ENCODE measurements at places on chromosomes 11 and 22. TPM values are rescaled to one million over a fixed set of nuclear protein-coding genes. Genes with fewer than 3 reads are reported as not detected.

The SLCO2B1 gene
- 106 TPM for total RNA-seq

The THY1 gene
- 5.6 TPM for total RNA-seq

The NOX4 gene
- total RNA-seq, result 2.9 TPM

The KLHL22 gene
- total RNA-seq, result 19.5 TPM

The RBM14 gene
- total RNA-seq, result 45.2 TPM

The CHRM1 gene
- total RNA-seq, result 0.32 TPM

DNA sequence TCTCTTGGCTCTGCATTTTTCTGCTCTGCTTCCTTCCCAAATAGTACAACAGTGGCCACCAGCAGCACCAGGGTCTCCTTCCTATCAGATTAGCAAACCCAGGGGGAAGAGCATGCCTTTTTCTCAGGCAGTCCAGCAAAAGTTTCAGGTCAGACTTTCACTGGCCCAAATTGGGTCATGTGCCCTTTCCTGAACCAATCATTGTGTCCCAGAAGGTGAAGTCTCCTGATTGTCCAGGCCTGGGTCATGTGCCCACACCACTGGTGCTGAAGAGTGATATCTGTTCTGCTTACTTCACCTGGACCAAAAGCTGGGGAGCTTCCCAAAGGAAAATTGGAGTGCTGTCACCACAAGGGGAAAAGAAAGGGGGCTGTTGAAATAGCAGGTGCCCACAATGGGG lies 64.1 kb upstream of the ALX4 start:
- no peaks in the 10 kb centered on the region for H3K27me3 ChIP-seq
- no peaks in the 10 kb centered on the region for H3K36me3 ChIP-seq
- DNase-seq, result no peak
- no peak overlapping the region for H3K27ac ChIP-seq
- no peak overlapping the region for H3K4me3 ChIP-seq

DNA sequence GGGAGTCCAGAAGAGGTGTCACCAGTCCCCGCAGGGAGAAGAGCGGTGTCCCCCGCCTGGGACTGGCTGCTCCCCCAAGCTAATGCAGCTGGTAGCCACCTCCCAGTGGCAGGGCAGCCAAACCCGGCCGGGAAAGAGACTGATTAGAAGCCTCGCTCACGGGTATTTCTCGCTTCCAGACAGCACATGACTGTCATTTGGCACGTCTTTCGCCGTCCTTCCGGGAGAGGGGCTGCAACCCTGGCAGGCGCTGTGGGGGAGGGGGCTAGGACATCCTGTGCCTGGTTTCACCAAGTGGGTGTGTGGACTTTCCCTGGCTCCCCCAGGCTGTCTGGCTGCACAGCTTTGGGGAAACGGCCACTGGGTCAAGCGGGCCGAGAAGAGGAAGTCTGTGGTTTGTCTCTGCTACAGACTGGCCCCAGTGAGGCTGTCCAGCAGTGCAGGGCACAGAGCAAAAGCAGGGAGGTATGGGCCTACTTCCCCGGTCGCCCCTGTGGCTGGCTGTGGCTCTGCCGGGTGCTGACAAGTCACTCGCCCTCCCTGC lies 3.8 kb downstream of the CD81 start:
- peaks cover 88% of the 10 kb centered on the region for H3K4me1 ChIP-seq
- H3K36me3 ChIP-seq, result no peaks in the 10 kb centered on the region
- peak overlapping the region; percentile 98 for H3K4me3 ChIP-seq

DNA sequence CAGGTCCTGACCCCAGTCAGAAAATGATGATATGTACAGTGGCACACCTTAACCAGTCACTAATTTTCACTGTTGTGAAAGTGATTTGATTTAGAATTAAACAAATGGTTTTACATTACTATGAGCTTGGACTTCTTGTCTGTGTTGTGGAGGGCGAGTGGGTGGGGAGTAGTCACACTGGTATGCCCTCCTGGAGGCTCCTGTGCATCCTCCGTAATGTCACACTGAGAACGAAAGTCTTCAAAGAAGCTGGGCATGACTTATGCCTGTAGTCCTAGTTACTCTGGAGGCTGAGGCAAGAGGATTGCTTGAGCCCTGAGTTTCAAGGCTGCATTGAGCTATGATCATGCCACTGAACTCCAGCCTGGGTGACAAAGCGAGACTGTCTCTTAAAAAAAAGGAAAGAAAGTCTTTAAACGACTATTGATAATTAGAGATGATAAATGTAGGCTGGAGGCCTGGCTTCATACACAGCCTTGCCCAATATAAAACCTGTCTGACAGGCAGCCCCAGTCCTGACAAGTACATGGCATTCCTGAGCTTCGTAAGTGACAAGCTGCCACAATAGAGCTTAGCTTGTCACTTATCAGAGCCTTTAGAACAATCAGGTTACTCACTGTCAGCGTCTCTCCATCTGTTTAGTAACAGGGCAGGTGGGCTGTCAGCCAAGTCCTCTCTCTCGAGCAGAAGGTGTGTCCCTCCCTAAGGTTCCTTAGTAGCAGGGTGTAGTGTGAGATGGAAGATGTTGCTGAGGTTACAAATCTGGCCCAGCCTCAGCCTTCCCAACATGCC lies 5.0 kb upstream of the LIMK2 start:
- H3K27me3 ChIP-seq, result no peaks in the 10 kb centered on the region
- no peaks in the 10 kb centered on the region for H3K36me3 ChIP-seq
- H3K27ac ChIP-seq, result peak overlapping the region; percentile 35
- no peak overlapping the region for H3K4me3 ChIP-seq
- H3K4me1 ChIP-seq, result peaks cover 16% of the 10 kb centered on the region
- peak; percentile 76 for DNase-seq

DNA sequence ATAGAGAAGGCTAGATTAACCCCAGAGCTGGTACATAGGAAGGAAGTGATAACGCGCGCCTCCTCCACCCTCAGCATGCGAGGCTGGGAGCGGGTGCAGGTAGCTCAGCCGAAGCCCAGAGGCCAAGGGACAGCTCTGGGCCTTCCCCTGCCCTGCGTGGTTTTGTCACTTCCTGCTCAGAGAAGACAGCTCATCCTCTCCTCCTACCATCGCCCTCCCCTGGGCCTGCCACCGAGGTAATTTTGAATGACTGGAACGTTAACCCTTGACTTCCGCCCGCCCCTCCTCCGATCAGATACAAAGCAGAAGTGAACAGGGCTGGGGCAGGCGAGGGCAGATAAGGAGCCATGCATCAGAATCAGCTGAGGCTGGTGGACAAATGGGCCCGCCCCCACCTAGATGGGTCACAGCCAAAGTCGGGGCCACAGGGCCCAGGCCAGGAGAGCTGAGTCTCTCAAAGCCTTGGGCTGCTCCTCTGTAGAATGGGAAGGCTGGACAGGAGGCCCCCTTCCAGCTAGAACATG lies 1.6 kb downstream of the RAC2 start:
- peak; percentile 82 for DNase-seq
- H3K4me3 ChIP-seq, result peak overlapping the region; percentile 50
- H3K4me1 ChIP-seq, result peaks cover 3% of the 10 kb centered on the region
- H3K36me3 ChIP-seq, result no peaks in the 10 kb centered on the region

GRCh38 chr22:28406246-28406645 lies 273.4 kb downstream of the TTC28 start:
- no peaks in the 10 kb centered on the region for H3K4me1 ChIP-seq
- no peak overlapping the region for H3K4me3 ChIP-seq
- no peaks in the 10 kb centered on the region for H3K27me3 ChIP-seq
- H3K27ac ChIP-seq, result no peak overlapping the region
- no peaks in the 10 kb centered on the region for H3K36me3 ChIP-seq

- no peak overlapping the region for H3K27ac ChIP-seq
- H3K36me3 ChIP-seq, result no peaks in the 10 kb centered on the region
- no peak for DNase-seq
- no peak overlapping the region for H3K4me3 ChIP-seq
- H3K4me1 ChIP-seq, result peaks cover 3% of the 10 kb centered on the region
These were observed 17.6 kb downstream of the PLA2G6 start for GRCh38 chr22:38163844-38164550.

GRCh38 chr22:33923033-33923432 lies 2.8 kb upstream of the LARGE1 start:
- peaks cover 12% of the 10 kb centered on the region for H3K27me3 ChIP-seq
- no peaks in the 10 kb centered on the region for H3K36me3 ChIP-seq
- peak overlapping the region; percentile 55 for H3K4me3 ChIP-seq
- H3K4me1 ChIP-seq, result peaks cover 11% of the 10 kb centered on the region

GRCh38 chr11:77187111-77187750 lies 59.2 kb downstream of the MYO7A start:
- H3K4me3 ChIP-seq, result no peak overlapping the region
- H3K27me3 ChIP-seq, result no peaks in the 10 kb centered on the region
- no peaks in the 10 kb centered on the region for H3K36me3 ChIP-seq
- DNase-seq, result no peak
- peaks cover 4% of the 10 kb centered on the region for H3K4me1 ChIP-seq

DNA sequence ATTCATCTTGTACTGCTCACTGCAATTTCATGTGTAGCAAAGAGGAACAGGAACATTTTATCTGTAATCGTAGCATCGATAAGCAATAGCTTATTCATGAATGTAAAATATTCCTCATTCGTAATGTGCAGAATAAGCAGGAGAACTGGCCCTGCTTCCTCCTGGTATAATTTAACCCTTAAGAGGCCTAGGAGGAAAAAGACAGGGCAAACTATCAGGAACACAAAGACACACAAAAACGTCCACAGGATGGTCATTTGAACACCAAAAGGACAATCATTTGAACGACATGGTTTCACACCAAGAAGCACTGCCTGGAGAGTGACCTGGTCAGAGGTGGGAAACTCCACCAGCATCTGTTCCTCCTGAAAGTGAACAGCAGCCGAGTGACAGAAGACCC lies 63.9 kb downstream of the AHNAK start:
- no peaks in the 10 kb centered on the region for H3K36me3 ChIP-seq
- no peak for DNase-seq
- H3K4me1 ChIP-seq, result peaks cover 8% of the 10 kb centered on the region
- no peaks in the 10 kb centered on the region for H3K27me3 ChIP-seq
- no peak overlapping the region for H3K4me3 ChIP-seq

DNA sequence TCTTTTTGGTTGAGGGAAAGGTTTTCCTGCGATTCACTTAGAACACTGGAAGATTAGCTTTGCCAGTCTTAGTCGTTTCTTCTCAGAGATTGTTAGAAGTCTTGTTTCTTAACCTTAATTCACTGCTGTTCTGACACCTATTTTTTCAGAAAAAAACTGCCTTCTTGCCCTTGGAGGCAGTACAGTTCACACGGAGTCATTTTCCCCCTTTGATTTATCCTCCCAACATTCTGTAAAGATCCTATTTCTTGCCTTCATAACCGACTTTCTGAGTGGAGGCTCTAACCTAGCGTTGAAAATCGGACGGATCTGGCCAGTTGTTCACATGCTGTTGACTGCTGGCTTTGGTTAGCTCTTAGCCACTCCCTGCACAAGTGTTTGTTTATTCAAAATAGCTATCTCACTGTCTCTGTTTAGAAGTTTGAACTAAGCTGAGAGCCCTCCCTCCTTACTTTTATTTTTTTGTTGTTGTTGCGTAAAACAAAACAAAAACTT lies 737 bp downstream of the BCL2L13 start:
- H3K27ac ChIP-seq, result peak overlapping the region; percentile 98
- H3K36me3 ChIP-seq, result no peaks in the 10 kb centered on the region
- H3K27me3 ChIP-seq, result no peaks in the 10 kb centered on the region
- DNase-seq, result peak; percentile 63
- peak overlapping the region; percentile 88 for H3K4me3 ChIP-seq

GRCh38 chr22:39240831-39241793 lies 3.7 kb downstream of the PDGFB start:
- no peaks in the 10 kb centered on the region for H3K36me3 ChIP-seq
- peaks cover 77% of the 10 kb centered on the region for H3K27me3 ChIP-seq
- peaks cover 62% of the 10 kb centered on the region for H3K4me1 ChIP-seq
- peak; percentile 73 for DNase-seq
- H3K27ac ChIP-seq, result peak overlapping the region; percentile 75

DNA sequence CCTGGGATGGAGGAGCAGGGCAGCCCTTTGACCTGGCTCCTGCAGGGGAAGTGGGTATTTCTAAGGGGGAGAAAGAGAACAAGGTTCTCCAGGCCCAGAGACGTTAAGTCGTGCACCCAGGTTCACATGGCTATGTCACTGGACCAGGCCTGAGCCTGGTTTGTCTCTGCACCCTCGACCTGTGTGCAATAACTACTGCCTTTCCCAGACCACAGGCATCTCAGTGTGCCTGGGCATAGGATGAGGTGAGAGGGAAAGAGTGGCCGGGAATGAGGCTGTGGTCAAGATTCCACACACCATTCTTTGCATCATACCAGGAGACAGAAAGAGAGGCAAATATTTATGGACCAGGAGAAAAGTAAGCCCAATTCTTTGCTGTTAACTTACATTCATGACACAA lies 66.8 kb downstream of the PRR5L start:
- no peak overlapping the region for H3K4me3 ChIP-seq
- peak overlapping the region; percentile 70 for H3K27ac ChIP-seq
- no peaks in the 10 kb centered on the region for H3K27me3 ChIP-seq
- no peak for DNase-seq

GRCh38 chr22:17845790-17846189 lies 71.5 kb upstream of the BID start:
- peaks cover 10% of the 10 kb centered on the region for H3K4me1 ChIP-seq
- no peak for DNase-seq
- no peaks in the 10 kb centered on the region for H3K36me3 ChIP-seq

GRCh38 chr22:38257650-38258250 lies 15.1 kb downstream of the TMEM184B start:
- no peaks in the 10 kb centered on the region for H3K36me3 ChIP-seq
- peaks cover 59% of the 10 kb centered on the region for H3K4me1 ChIP-seq
- H3K27me3 ChIP-seq, result no peaks in the 10 kb centered on the region
- H3K27ac ChIP-seq, result peak overlapping the region; percentile 87
- DNase-seq, result peak; percentile 66
- H3K4me3 ChIP-seq, result no peak overlapping the region

- no peaks in the 10 kb centered on the region for H3K36me3 ChIP-seq
- no peak for DNase-seq
- no peak overlapping the region for H3K4me3 ChIP-seq
- H3K27me3 ChIP-seq, result no peaks in the 10 kb centered on the region
- no peaks in the 10 kb centered on the region for H3K4me1 ChIP-seq
These were observed 85.1 kb upstream of the CARD18 start for GRCh38 chr11:105224482-105225253.

GRCh38 chr11:106585061-106585460 lies 433.2 kb downstream of the GUCY1A2 start:
- H3K4me3 ChIP-seq, result no peak overlapping the region
- no peak for DNase-seq
- H3K4me1 ChIP-seq, result no peaks in the 10 kb centered on the region
- no peaks in the 10 kb centered on the region for H3K27me3 ChIP-seq

- no peak overlapping the region for H3K27ac ChIP-seq
- peaks cover 12% of the 10 kb centered on the region for H3K4me1 ChIP-seq
- H3K4me3 ChIP-seq, result no peak overlapping the region
- no peak for DNase-seq
- H3K27me3 ChIP-seq, result peaks cover 18% of the 10 kb centered on the region
- H3K36me3 ChIP-seq, result no peaks in the 10 kb centered on the region
These were observed 36.3 kb downstream of the PDE2A start for GRCh38 chr11:72637926-72638325.
